DMS 273 treated with DMSO at 0.1 percent for 48 hours (cell line): ENCODE measurements at places on chromosomes 3 and 15.
A peak's percentile ranks its signal among the peaks of the same experiment; 100 is the strongest.

GRCh38 chr3:6471744-6472143 lies 389.2 kb upstream of the GRM7 start:
- no peak for DNase-seq

GRCh38 chr15:69597061-69597592 lies 144.5 kb downstream of the RPLP1 start:
- no peak for DNase-seq

- peak; percentile 4 for DNase-seq
Measured at GRCh38 chr15:79184465-79184892, 93.9 kb upstream of the RASGRF1 start.

DNA sequence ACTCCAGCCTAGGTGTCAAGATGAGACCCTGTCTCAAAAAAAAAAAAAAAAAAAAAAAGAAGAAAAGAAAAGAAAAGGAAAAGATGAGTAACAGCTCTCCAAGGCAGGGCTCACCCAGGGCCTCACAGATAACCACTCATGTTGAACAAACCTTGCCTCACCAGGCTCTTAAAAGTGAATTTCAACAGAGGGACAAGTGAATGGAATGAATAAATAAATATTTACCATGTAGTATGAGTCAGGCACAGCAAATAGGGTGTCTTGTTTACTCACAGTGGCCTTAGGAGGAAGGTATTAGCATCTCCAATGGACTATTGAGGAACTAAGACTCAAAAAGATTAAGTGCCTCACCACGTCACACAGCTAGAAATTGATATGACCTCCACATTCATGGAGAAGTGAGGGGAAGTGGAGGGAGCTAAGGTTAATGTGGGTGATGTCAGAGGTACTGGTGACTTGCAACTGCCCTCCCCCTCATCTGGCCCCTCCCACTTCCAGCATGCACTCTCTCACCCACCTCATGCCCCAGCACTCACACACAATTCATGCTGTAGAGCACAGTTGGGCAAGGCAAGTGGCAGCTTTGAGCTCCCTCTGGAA lies 255.5 kb downstream of the UACA start:
- DNase-seq, result no peak

GRCh38 chr15:80556694-80557367 lies 138.3 kb upstream of the ABHD17C start:
- DNase-seq, result no peak

- no peak for DNase-seq
Measured at GRCh38 chr3:50192689-50193141, 1.3 kb downstream of the GNAT1 start.

DNA sequence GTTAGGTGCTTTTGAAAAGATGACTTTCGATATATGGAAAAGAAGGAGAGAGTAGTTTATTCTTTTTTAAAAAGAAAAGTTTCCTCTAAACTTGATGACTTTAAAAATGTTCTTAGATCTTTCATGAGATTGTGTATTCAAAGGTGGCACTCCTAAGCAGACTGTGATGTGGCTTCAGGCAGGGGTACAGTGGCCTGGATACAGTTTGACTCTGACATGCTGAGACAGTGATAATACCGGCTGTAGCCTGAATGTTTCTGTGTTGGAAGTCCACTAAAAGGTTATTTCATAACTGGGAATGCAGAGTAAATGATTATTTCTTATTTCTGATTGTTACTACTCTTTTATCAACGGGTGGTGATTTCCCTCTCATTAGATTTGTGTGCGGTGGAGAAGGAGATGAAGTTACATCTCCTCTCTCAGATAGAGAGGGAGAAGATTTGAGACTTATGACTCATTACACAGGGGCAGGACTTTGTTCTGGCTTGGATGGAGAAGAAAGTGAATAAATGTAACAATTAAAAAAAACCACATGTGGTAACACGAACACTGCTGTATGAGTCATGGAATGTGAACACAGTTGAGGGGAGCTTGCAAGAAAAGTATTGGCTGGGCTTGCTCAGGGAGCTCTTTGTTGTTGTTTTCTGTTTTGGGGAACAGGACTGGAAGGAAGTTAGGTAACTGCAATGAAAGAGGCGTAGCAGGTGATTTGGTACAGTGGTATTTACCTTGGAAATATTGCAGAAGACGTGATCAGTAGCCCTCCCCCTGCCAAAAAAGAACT lies 21.6 kb downstream of the SPTSSB start:
- no peak for DNase-seq

DNA sequence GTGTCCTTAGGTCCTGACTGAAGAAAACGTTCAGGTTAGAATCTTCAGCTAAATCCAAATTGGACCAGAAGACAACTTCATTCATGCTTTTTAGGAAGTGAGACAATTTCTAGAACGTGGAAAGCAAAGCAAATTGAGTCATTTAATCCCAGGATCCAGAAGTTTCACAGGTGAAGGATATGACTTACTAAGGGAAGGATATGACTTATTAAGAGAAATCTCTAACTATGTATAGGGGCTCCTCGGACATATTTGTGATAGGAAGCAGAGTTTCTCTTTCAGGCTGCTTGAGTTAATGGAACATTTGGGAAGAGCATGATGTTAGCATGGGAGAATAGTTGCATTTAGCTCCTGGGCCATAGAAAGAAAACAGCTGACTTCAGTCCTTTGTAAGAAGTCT lies 16.1 kb upstream of the PLOD2 start:
- DNase-seq, result no peak
